ENCODE measurements at places on chromosomes 7 and 10. TPM values are rescaled to one million over a fixed set of nuclear protein-coding genes. Genes with fewer than 3 reads are reported as not detected.
A peak's percentile ranks its signal among the peaks of the same experiment; 100 is the strongest.

- DNase-seq = peak; percentile 86
Measured at GRCh38 chr7:12303062-12303461, 92.0 kb downstream of the TMEM106B start.

DNA sequence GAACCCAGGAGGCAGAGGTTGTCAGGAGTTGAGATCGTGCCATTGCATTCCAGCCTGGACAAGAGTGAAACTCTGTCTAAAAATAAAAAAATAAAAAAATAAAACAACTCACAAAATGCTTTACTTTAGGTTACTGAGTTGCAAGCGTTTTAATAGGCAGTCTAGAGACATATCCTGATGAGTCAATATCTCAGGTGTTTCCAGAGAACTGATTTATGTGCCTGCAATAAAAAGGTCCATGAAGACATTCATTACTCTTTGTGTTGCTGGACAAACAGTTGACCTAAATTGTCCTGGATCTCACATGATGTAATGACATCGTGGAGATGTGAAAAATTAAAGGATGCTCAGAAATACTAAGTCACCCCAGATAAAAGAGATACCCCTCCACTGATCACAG lies 31.5 kb downstream of the CDNF start:
- DNase-seq = no peak

DNA sequence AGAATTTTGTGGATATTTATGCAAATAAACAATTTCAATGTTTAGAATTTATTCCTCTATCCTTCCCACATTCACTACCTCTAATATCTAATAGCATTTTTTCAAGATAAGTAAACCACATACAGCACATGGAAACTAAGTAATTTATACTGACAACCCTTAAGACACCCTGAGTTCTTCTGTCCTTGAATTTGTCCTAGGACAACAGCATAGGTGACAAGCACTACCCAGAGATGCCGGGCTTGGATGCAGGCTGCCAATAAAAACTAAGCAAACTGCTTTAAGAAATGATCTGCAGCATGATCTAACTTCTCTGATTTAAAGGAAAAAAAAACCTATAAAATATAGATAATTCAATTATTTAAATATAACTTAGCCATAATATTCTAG lies 22.7 kb downstream of the NT5C3A start:
- no peak for DNase-seq

- no peak for DNase-seq
Measured at GRCh38 chr10:120098232-120098930, 205.9 kb downstream of the SEC23IP start.

DNA sequence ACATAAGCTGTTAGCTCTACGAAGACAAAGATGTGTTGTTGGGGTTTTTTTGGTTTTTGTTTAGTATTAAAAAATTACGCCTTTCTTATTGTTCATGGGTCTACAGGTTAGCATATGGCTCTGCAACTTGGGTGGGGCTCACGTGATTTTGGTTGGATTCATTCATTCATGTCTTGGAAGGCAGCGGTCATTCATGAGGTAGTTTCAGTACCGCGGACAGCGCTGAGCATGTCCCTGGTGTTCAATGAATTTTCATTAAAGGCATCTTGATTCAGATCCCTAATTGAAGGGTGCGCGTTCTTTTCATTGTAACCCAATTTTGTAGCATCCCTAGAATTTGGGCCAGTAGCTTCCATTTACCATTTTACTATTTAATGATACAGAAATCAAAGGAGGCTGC lies 42.9 kb upstream of the TCERG1L start:
- no peak for DNase-seq

DNA sequence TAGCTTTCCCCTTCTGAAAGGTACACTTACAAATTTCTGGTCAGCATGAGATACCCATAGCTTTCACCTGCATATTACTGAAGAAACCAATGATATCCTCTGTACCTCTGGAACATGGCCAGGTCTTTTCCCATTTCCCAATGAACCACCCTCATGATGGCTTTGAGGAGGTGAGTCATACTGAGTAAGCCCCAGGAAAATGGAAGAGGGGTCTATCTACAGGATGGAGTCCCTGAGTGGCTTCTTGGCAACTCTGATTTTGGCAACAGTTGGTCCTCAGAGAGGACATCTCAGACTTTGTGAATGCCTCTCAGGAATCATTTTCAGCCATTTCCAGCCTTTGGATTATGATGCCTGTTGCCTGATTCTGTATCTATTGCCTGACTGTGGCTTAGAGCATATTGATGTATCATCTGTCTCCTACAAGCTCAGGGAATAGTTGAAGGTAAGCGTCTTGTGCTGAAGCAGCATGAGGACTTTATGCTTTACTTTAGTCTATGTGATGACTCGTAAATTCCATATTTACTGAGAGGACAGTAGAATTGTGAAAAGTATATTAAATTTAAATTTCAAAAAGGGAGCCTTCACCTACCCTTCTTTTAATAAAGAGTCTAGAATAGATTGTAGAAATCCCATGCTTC lies 84.7 kb upstream of the DKK1 start:
- DNase-seq = peak; percentile 90

GRCh38 chr7:96670338-96671289 lies 39.0 kb downstream of the SEM1 start:
- no peak for DNase-seq

- peak; percentile 56 for DNase-seq
Measured at GRCh38 chr10:119522747-119523426, 19.6 kb downstream of the RGS10 start.

- no peak for DNase-seq
Measured at GRCh38 chr10:99369126-99369525, 40.0 kb downstream of the CNNM1 start.

- DNase-seq = no peak
Measured at GRCh38 chr10:78594559-78595268, 474.1 kb upstream of the ZMIZ1 start.

DNA sequence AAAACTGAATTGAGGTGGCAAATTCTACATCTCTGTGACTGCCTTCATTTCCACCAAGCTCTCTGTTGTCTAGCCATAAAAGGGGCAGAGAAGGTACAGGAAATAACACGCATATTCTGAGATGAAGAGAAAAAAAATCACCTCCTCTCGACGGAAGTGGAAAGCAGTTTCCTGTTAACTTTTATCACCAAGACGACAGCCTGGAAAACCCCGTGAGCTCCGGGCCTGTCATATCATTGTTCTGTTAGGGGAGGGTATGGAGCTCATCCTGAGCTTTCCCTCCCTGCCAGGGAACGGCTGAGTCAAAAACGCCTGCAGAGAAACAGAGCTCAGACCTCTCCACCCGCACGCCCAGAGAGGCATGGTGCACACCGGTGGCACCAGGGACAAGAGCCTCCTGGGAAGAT lies 200.3 kb downstream of the PRPF18 start:
- peak; percentile 86 for DNase-seq

GRCh38 chr10:75929630-75930161 lies 498.3 kb downstream of the LRMDA start:
- no peak for DNase-seq

GRCh38 chr10:122072491-122072890 lies 83.5 kb downstream of the TACC2 start:
- DNase-seq = no peak

GRCh38 chr10:96260014-96260413 lies 11.4 kb downstream of the BLNK start:
- DNase-seq = no peak

DNA sequence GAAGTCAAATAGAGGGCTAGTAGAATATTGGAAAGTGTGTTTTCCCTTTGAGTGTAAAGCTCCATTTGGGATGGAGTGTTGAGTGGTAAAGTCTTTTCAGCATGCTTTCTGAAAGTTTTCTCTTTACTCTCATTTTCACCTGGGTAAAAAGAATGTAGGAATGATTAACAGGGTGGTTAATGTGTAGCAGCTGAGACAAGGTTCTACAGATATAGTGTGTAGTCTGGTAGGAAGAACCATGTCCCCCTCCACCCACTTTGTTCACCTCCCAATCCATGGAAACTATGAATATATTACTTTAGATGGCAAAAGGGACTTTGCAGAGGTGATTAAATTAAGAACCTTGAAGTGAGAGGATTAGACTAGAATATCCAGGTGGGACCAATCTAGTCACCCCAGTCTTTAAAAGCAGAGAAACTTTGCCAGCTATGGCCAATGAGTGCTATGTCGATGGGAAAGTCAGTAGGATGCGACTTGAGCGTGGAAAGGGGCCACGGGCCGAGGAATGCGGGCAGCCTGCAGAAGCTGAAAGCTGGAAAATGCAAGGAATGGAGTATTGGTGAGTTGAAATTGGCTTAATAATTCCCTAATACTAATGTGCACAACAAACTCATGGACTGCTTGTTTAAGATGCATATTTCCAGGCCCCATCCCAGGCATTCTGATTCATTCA lies 166.3 kb upstream of the AHR start:
- DNase-seq = no peak

GRCh38 chr7:26486153-26486552 lies 194.5 kb downstream of the SNX10 start:
- DNase-seq = no peak

DNA sequence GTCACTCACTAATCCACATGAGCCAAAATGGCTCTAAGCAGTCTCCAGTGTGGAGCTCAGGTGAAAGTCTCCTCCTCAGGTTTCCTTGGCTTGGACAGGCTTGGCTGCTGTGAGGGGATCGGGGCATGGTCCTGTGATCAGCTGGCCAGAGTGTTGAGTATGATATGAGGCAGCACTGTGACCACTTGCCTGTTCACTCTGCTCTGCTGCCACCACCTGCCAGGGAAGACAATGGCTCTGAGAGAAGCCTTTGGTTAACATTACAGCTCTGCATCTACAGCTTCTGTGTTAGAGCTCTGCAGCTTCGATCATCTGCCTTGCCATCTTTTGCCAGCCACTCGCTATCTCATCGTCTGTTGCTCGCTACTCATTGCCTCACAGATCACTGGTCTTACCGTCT lies 20.1 kb upstream of the PTN start:
- DNase-seq = no peak

- no peak for DNase-seq
Measured at GRCh38 chr10:96448021-96448457, 65.7 kb downstream of the TLL2 start.

- DNase-seq = no peak
Measured at GRCh38 chr7:116223588-116223987, 13.2 kb downstream of the TES start.

DNA sequence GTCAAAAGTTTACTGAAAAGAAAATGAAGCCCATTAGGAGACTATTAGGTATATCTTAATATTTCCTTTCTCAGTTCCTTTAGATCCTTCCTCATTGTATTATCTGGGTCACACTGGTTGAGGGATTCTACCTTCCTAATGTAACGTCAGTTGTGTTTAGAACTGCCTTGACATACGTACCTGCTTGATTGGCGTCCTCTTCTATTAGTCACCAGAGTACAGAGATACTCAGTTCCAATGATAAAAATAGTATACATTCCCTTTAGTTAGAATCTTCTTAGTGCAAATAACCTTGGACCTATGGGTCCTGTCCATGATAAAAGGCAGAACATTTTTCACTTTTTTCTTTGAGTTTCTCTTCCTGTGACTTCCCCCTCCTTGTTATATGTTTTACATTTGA lies 45.2 kb downstream of the AHCYL2 start:
- no peak for DNase-seq

- no peak for DNase-seq
Measured at GRCh38 chr7:156001496-156002260, 189.4 kb upstream of the SHH start.

DNA sequence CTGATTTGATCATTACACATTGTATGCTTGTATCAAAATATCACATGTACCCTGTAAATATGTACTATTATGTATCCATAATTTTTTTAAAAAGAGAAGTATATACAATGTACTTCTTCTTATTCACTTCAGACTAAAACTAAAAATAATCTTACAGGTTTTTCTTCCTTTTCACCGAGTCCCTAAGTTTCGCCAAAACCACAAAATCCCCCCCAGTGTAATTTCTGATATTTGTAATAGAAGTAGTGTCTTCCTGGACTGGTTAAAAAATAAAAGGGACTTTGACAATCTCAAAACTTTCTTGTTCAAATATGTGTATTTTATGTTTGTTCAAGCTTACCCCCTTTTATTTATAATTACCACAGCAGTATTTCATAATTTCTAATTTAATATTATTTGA lies 23.9 kb downstream of the EPC1 start:
- DNase-seq = no peak

- no peak for DNase-seq
Measured at GRCh38 chr7:75969704-75970498, 24.5 kb downstream of the TMEM120A start.

GRCh38 chr10:70982443-70982842 lies 94.1 kb upstream of the PCBD1 start:
- DNase-seq = no peak

- no peak for DNase-seq
Measured at GRCh38 chr7:3592401-3593134, 291.5 kb downstream of the SDK1 start.

GRCh38 chr7:138661069-138661635 lies 40.0 kb downstream of the SVOPL start:
- DNase-seq = no peak

DNA sequence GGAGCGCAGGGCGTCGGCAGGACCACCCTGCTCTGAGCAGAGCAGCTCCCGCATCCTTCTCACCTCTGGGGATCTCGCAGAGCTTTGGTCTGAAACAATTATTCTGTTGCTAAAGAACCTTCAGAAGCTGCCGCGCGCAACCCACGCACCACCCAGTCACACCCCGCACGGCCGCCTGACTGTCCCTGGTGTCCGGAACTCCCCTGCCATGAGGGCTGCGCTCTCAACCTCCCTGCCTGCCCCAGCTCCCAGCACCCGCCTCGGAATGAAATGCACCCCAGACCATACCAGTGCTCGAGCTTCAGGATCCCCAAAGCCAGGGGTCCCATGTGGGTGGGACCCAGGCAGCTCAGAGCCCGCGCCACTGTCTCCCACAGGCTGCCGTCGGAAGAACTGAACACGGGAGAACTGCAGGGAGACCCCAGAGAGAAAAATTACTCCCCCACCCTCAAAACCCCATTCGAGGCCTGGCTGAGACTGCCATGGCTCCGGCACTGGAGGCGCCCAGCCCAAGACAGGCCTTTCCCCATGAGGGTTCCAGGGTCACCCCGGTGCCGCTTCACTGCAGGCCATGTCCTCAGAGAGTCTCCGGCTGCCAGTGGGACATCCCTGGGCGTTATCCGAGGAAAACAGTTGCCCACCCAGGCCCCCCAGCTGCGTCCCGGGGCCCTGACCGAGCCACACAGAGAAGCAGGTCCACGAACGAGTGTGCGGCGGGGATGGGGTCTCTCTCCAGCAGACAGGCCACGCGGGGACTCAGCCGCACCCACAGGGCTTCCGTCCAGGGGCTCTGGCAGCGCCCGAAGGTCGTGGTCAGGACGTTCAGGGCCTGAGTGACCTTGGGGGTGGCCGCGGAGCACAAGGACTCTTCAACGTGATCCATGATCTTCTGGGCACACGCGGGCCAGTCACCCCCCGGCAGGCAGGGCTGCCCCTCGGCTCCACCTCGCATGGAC lies 12.1 kb downstream of the BRAT1 start:
- DNase-seq = no peak

FXYD4 gene
- total RNA-seq = not detected

NFE2L3 gene
- total RNA-seq = 5.8 TPM

PMPCB gene
- 48.7 TPM for total RNA-seq

ELFN1 gene
- total RNA-seq = under 0.01 TPM

PCBD1 gene
- total RNA-seq = 16.1 TPM

KRIT1 gene
- 26.9 TPM for total RNA-seq

PTPRN2 gene
- 2.8 TPM for total RNA-seq

GIMAP4 gene
- total RNA-seq = not detected

CHAT gene
- total RNA-seq = not detected

SFRP5 gene
- total RNA-seq = not detected

PTEN gene
- total RNA-seq = 101 TPM

GIMAP2 gene
- total RNA-seq = 0.13 TPM

AKR1C4 gene
- total RNA-seq = not detected

NRG3 gene
- not detected for total RNA-seq

TRRAP gene
- 8.2 TPM for total RNA-seq

GALNT17 gene
- not detected for total RNA-seq

CYP3A7 gene
- total RNA-seq = not detected

LLCFC1 gene
- not detected for total RNA-seq

UCMA gene
- not detected for total RNA-seq

GNGT1 gene
- not detected for total RNA-seq
